Right kidney (tissue), 9 donors: ENCODE measurements at places on chromosomes 4 and X.
A peak's percentile ranks its signal among the peaks of the same experiment; 100 is the strongest.

DNA sequence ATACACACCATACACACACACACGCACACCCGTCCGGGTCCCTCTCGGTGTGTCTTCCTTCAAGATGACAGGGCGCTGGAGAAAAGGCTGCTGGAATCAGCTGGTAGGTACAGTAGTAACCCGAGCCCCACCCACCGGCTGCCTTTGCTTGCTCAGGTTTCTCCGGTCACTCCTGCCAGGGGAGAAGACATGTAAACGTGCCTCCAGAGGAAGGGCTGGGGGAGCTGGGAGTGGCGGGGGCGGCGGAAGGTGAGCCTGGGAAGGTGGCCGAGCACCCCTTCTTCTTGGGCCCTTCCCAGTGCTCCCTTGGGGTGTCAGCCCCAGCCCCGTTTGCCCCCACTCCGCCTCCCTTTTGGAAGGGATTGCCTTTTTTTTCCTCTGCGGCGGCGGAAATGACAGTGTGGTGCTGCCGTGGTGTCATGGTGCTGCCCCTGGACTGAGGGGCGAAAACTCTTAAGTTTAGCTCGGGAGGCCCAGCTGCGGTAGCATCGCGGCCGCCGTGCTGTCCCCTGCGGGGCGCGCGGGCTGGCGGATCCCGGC, at the start of gene MID2:
Gene MID2, plus strand, starts transcription at position 169 of the 540 bp plus-strand sequence. CDS start 561 bp downstream, outside the sequence.
- DNase-seq = peak; percentile 69

DNA sequence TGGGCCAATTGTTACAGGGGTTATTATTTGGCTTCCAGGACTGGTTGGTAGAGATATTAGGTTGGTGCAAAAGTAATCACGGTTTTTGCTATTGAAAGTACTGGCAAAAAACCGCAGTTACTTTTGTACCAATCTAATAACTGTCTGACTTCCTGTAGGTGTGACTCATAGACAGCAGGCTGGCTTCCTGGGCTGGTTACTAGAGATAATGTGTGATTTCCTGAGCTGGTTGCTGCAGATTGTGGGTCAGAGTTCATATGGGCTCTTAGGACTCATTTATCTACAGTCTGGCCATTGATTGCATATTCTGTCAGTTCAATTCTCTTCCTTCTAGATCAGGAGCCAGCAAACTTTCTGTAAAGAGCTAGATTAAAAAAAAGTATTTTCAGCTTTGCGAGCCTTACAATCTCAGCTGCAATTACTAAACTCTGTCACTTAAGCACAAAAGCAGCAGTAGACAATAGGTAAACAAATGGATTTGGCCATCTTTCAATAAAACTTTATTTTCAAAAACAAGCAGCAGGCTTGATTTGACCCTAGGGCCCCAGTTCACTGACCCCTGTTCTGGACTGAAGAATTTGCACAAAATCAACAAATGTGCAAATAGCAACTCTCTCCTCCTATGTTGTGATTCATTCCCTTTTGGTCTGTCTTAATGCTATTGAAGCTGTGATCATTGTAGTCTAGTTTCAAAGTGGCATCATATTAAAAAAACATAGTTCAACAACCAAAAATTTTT, 50.8 kb upstream of the BOD1L1 start:
- no peak for DNase-seq

DNA sequence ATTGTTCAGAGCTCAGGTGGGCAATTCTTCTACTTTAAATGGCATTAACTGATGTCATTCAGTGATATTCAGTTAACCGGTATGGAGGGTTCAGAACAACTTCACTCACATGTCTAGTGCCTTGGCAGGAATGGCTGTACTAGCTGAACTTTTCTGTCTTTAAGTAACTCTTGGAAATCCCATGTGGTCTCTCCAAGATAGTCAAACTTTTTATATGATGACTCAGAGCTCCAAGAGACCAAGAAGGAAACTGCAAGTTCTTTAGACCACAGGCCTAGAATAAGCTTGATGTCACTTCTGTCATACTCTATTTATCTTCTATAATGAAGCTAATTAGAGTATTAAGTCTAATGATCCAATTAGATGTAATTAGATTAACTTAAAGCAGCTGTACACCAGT, 24.9 kb downstream of the LHFPL1 start:
- DNase-seq = no peak

GRCh38 chr4:10506077-10506476, 48.9 kb upstream of the ZNF518B start:
- no peak for DNase-seq

DNA sequence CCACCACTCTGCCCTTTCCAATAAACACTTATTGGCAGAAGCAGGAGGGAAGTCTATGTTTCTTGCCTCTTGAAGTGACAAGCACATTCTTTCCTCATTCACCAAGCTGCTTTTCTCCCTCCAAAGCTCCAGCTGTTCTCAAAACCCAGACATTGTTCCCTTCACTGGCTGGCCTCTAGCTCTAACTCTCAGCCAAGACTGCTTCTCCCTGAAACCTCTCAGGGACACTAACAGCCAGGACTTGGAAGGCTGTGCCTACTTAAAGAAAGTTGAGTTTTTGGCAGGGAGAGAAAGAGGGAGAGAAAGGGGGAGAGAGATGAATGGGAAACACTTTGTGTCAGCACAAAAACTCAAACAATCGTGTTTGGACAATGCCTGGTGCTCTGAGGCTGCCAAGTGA, 99.5 kb downstream of the COX18 start:
- no peak for DNase-seq

GRCh38 chr4:128519163-128519830, 231.7 kb upstream of the PGRMC2 start:
- no peak for DNase-seq

GRCh38 chrX:107728371-107729099, 47.1 kb downstream of the TSC22D3 start:
- no peak for DNase-seq

DNA sequence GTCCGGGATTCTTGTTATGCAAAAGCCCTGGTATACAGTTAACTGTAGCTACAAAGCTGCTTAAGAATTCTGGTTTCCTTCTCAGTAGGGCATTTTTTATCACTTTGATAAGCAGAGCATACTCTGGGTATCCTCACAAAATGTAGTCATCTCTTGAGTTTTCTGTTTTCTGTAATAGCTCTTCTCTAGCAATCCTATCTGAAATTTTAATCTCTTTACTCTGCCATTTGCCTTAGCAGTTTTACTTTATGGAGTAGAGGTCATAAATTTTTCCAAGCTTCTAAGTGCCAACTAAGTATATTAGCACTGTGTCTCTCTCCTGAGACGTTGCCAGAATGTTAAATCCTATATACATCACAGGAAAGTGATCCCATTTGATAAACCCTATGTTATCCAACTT, 28.0 kb upstream of the BANK1 start:
- no peak for DNase-seq

- no peak for DNase-seq
These were observed 932.6 kb downstream of the C4orf33 start for GRCh38 chr4:130028552-130028951.

GRCh38 chr4:10015140-10015753, 6.0 kb downstream of the SLC2A9 start:
- peak; percentile 24 for DNase-seq

- DNase-seq = no peak
These were observed 269.3 kb upstream of the AGTR2 start for GRCh38 chrX:115901241-115901640.

DNA sequence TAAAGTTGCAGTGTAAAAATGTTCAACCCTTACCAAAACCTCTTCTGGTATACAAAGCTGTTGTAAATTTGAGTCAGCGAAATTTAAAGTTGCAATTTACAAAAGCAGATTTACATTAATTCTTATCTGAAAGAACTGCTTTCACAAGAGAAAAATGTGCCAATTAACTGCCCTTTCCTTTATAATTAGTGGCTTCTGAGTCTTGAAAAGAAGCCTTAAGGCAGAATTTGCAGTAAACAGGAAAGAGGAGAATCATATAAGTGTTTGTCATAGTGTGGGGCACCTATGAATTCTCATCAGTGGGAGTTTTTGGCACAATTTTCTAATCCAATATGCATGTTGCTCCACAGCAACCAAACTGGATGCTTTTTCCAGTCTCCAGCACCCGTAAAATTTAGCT, 125.3 kb upstream of the GABRG1 start:
- no peak for DNase-seq

DNA sequence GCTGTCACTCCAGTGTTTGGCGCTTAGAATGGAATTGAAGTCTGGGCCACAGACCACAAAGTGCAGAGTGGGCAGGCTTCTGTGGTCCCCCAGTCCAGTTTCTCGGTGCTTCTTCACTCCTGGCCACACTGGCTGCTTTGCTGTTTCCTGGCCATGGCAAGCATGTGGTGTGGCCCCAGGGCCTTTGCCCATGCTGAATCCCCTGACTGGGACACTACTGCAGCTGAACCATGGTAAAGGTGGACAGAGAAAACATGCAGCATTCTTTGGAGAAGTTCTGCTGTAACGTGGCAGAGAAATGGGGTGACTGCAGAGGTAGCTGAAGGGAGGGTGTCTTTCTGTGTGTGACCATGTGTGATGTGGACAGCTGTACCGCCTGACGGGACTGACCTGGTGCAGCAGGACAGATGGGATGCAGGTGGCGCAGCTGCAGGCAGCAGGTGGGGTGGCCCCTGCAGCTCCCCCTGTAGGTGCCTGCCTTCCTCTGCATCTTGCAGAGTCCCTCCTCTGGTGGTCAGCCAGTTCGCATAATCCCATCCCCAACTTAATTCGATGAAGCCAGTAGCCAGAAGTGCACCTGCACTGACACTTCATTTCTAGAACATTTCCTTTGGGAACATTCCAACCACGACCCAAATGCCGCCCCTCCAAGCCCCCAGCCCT, 13.2 kb upstream of the S100P start:
- no peak for DNase-seq

- DNase-seq = no peak
These were observed 150.3 kb upstream of the FAM9B start for GRCh38 chrX:9184211-9184610.

DNA sequence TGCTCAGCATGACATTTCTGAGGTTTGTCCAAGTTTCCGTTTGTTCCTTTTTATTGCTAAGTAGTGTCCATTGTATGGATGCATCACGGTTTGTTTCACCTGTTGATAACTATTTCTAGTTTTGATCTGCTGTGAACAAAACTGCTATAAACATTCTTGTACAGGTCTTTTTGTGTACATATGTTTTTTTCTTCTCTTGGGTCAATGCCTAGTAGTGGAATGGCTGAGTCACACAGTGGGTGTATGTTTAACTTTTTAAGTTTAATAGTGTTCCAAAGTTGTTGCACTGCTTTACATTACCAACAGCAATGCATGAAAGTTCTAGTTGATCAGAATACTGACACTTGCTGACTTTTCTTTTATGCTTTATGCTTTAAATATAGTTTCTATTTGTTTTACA, 76.7 kb downstream of the MAOB start:
- no peak for DNase-seq

DNA sequence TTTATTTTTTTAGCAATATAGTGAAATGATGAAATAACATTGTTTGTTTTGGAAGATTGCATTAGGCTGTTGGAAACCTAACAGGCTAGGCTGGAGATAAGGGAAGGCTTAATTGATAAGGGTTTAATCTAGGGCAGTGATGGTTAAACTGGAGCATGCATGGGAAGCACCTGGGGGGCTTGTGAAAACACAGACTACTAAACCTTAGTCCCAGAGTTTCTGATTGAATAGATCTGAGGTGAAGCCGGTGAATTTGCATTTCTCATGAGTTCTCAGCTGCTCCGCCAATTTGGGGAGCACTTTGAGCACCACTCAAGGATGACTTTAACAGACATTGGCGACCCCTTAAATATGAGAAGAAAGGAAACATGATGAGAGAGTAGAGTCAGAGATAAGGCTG, 11.5 kb downstream of the STK26 start:
- DNase-seq = no peak

DNA sequence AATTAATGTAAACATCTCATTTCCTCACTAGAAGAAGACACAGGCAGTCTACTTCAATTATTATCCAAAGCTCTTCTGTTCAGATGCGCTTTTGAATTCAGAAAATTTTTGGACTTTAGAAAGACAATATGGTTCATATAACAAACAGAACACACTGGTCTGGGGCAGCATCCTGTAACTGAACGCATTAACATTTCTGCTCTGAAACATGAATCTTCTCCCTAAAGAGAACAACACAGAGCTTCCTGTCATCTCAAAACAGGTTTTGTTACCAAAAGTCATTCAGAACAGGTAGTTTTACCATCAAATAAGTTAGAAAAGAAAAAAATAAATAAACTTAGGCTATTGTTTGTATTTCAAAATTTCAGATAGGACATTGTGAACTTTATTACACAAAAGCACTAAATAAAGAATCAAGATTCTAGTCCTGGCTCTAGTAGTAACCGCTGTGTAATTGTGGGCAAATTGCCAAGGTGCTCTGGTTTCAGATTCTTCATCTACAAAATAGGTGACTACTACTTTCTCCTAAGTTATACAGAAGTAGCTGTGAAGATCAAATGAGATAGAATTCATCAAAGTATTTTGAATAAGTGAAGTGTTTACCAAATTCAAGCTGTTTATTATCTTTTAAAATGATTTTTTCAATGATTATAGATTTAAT, 252.3 kb upstream of the RASGEF1B start:
- no peak for DNase-seq

DNA sequence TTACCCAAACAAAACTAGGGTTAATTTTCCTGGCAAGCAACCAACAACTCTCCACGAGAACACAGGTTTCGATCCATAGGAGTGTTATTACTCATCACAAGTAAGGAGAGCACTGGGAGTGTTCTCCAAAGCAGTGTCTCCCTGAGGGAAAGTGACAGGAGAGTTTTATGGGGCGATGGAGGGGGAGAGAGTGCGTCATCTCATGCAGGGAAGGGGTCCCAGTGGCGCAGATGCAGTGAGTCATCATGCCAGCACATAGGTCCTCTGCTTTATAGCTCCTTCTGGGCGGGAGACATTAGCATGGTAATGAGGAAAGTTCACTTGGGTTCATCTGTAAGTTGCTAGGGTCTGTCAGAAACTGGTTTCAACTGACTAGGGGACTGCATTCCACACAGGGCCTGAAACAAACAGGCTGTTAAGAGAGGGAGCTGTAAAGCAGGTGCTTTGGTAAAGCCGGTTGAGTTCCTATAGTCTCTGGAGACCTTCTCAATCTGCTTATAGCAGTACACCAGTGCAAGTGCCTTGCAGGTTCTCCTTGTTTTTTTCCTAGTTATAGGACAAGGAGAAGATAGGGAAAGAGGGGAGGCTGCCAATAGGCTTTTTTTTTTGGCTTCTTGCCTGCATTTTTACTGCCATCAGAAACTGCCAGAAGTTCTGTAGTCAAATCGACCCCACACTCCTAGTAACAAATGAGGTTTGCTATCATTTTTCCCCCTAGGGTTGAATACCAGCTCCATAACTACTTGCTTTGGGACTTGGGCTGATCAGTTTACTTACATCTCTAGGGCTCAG, 12.8 kb upstream of the BOD1L1 start:
- DNase-seq = peak; percentile 27

DNA sequence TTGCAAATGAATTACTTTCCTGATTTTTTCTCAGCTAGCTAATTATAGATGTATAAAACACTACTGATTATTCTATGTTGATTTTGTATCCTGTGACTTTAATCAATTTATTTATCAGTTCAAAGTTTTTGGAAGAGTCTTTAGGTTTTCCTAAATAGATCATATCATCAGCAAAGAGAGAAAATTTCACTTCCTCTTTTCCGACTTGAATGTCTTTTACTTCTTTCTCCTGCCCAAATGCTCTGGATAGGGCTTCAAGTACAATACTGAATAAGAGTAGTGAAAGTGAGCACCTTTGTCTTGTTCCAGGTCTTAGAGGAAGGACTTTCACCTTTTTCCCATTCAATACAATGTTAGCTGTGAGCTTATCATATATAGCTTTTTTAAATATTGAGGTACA, 417.9 kb downstream of the PDGFC start:
- DNase-seq = no peak
